Activated CD4-positive, alpha-beta T cell treated with anti-CD3 and anti-CD28 coated beads for 48 hours (primary cell): ENCODE measurements at places on chromosomes 6 and 20.

DNA sequence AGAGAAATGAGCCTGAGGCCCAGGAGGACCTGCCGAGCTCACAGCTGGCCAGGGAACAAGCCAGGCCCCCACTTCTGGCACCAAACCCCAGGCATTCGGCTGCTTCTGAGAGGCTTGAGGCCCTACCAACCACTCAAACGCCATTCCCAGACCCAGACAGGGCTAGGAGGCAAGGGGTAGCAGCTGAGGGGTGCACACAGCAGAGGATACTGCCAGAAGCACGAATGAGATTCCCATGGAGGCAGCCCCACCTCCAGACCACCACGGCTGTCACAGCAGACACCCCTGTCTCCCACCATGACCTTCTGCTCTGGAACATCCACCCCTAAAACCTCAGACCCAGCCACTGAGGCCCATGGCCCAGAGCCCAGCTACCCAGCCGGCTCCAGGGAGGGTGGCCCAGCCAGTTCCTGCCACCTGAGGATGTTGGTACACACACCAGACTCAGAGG, 36.1 kb downstream of the NTSR1 start:
- no peak for DNase-seq

- no peak for DNase-seq
Measured at GRCh38 chr20:8476021-8476420, 344.0 kb downstream of the PLCB1 start.

DNA sequence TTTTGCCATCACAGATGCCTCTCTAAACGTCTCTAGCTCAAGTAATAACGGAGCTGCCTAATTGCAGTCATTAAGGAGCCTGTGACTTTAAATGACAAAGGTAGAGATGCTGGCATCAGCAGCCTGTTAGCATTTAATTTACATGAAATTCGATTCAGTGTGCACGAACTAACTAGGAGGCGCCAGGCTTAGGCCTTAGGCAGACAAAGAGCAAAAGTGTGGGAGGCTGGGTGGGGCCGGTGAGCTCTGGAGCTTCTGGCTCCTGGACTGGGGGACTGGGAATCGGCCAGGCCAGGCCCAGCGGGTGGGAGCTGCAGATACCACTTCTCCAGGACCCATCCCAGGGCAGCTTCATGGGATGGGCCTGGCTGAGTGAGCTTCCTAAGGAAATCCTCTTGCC, 170.0 kb upstream of the AGPAT4 start:
- no peak for DNase-seq

DNA sequence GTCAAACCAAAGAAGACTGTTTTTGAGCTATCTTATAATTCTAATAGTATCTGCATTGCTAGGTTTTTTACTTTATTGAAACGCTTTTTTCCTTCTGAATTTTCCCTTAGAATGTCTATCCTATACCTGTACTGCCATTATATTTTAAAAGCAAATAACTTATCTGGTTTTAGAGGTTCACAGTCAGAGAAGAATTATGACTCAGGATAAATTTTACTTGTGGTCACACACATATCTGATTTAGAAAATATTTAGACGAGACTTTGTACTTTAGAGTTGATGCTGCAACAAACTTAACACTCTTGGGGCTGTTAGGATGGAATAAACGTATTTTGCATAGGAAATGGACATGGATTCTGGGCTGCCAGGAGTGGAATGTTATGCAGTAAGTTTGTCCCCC, 33.0 kb downstream of the LMBRD1 start:
- DNase-seq = no peak

DNA sequence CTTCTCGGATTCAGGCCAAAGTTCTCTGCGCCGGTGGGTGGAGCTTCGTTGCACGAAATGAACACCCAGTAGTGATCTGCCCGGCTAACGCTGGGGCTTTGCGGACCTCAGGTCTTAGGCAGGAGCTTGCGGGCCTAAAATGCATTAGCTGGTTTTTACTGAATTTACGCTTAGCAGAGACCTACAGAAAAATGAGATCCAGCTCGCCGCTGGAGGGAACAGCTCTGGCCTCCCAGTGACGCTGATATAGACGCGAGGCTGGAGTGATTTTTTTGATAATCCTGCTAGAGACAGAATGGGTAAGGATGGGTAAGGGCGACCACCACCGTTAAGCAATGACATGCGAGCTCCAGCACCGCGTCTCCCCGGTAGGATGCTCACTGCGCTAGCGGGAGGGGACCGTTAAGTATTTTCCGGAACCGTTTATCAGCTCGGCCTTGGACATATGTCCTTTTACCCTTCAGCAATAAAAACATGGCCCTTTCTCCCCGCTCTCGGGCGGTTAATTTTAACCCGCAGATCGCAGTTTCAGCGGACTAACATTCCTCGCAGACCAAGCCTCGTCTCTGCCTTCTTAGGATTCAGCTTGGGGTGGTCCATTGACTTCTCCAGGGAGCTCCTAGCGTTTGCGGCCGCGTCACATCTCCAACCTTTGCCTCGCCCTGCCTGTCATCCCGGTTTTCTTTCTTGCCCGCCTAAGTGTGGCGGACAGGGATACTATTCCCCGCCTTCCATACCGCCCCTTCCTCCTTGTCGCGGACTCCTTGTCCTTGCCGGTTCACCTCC, 109.3 kb downstream of the GPX5 start:
- no peak for DNase-seq

- DNase-seq = no peak
Measured at GRCh38 chr6:53924277-53924676, 129.5 kb downstream of the LRRC1 start.

- no peak for DNase-seq
Measured at GRCh38 chr6:146408583-146408982, 135.1 kb upstream of the RAB32 start.

DNA sequence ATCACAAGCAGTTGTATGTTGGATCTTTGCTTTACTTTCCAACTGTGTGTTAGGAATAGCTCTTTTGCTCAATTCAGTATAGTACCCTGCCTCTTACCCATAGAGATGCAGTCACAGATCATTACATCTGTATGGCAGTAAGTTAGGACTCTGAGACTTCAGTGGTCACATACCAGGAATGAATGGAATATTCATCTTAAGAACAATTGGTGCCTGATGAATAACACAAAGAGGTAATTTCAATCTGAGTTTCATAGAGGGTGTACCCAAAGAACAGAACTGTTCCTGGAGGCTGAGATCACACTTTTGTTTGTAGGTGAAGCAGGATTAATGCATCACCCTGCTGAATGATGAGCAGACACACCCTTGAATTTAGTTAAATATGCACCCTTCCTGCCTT, 28.7 kb upstream of the KIF13A start:
- DNase-seq = no peak

DNA sequence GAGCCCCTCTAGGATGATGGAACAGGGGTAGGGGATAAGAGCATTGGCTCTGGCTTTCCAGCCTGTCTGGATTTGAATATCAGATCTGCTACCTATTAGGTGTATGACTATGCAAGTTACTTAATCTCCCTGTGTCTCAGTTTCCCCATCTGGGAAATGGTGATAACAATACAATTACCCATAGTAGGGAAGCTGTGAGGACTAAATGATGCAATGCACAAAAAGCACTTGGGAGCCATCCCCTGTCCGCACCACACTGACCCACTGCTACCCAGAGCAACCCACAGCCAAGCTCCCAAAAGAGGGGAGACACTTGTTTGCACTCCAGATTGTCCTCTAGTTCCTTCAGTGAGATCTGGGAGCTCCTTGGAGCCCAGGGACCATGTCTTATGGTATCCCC, 30.1 kb downstream of the C6orf132 start:
- no peak for DNase-seq

GRCh38 chr6:162862462-162862861, 134.7 kb downstream of the PACRG start:
- DNase-seq = no peak

GRCh38 chr20:59437601-59438031, 137.2 kb downstream of the EDN3 start:
- no peak for DNase-seq

GRCh38 chr20:16241911-16242310, 331.3 kb downstream of the KIF16B start:
- DNase-seq = no peak

- DNase-seq = no peak
Measured at GRCh38 chr6:487956-488355, 96.4 kb downstream of the IRF4 start.

DNA sequence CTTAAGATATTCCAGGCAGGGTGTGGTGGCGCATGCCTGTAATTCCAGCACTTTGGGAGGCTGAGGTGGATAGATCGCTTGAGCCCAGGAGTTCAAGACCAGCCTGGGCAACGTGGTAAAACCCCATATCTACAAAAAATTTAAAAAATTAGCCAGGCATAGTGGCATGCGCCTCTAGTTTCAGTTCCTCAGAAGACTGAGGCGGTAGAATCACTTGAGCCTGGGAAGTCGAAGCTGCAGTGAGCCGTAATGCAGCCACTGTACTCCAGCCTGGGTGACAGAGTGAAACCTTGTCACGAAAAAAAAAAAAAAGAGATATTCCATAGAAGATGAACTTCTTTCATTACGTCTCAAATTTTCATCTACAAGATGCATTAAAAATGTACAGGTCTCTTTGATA, 46.7 kb upstream of the ISM1 start:
- no peak for DNase-seq

GRCh38 chr6:16105854-16106253, 23.0 kb upstream of the MYLIP start:
- DNase-seq = no peak

DNA sequence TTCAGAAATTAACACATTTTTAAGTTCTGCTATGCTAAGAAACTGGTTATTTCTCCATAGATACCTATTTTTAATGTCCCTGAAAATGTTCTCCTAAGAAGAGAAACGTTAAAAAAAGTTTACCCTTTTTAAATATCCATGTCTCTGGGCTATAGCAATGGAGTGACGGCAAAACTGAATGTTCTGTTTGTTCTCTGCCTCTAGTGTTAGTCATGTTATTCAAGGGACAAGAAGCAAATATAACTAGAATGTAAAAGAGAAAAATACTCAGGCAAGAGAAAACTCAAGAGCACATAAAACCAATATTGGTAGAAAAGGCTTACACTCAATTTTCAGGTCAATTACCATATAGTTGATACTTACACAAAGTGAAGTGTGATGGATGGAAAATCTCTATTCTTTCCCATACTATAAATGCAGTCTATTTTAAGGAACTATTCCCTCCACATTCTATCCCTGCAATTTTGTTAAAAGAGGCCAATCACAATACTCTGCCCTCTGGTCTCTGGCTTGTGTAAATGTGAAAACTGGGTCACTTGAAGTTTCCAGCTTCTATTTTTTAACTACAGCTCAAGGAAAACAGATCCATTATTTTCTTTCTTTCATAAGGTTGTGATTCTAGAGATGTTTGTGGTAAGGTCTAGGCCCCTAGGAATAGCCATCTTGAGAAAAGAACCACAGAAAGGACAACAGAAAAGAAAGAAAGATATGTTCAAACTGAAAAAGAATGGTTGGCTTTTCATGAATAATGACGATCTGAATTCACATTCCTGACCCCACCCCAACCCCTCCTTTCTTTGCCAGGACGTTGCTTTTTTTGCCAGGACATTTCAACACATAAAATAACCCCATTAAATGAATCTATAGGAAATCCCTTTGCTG, 200.3 kb upstream of the FAM83B start:
- DNase-seq = no peak

DNA sequence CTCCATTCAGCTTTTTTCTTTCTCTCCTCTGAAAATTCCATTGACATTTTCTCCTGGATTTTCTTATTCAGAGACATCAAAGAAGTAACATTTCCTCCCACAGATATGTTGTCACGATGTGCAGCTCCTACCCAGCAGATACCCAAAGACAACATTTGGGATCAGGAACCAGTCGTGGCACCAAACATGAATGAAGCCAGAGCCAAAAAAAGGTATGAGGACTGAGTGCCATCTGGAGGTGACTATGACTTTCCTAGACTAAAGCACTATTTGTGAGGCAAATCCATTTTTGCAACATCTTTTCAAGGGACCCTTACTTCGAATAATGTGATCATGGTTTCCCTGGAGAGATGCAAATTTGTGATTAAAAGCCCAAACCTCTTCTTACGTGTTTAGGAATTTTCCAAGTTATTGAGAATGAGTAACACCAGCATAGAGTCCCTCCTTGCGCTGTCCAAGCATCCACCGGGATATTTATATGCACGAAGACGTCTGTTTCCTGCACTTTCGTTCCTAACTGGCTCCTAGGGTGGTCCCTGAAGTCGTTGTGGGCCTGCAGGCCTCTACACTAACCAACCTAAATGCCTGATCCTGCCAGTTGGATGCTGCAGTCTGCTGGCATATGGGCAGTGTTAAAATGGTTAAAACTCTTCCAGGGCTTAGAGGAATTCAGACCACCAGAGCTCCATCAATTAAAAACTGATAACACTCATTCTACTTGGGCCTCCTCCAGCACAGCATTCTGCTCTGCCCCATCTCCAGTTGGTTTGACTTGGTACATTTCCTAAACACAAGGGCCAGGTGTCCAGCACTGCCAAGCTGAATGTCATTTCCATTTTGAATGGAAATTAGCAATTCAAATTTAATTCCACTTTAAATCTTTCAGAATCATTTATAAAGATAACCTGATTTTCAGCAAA, 256.6 kb downstream of the C6orf118 start:
- no peak for DNase-seq

DNA sequence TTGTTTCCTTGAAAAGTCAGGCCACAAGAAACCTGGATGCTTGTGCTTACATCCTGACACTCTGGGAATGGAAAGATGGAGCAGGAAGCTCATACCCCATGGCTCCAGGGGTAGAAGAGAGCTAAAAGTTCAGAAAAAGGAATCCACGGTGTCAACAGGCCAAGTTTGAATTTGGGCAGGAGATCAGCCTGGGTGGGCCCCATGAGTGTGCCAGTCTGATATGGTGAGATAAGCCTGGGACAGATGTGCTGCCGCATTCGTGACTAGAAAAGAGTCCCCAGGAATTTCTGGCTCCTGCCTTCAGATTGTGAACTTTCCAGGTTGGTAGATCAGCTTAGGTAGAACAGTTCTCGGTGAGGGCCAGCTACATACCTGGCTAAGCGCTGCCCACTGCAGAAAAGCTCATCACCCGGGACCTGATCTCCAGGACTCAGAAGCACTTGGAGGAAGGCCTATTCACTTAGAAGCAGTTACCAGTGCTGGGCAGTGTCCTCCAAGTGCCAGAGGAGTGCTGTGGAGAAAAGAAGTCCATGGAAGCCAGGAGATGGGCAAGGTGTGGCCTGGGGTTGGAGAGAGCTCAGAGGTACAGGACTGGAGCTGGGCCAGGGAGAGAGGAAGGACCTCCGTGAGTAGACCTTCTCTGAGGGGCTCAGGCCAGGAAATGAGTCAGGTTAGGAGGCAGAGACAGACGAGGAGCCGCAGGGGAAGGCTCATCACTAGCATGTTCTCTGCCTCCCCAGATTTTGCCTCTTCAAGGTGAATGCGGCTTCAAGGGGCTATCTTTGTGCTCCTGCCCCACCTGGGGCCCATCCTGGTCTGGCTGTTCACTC, at the start of gene TSPO2:
TSS of gene TSPO2 (plus strand) at position 242 of the 830 bp plus-strand sequence. CDS start at position 761, 519 bp downstream.
- no peak for DNase-seq

GRCh38 chr6:84847390-84848160, 83.2 kb upstream of the TBX18 start:
- DNase-seq = no peak

- DNase-seq = no peak
Measured at GRCh38 chr20:46698788-46699187, 9.5 kb upstream of the TP53RK start.
